Stimulated activated CD8-positive, alpha-beta memory T cell treated with anti-CD3 and anti-CD28 coated beads, Interleukin-15, amount 100 ng/mL, for 24 hours (primary cell): ENCODE measurements at places on chromosomes 5 and 9.

DNA sequence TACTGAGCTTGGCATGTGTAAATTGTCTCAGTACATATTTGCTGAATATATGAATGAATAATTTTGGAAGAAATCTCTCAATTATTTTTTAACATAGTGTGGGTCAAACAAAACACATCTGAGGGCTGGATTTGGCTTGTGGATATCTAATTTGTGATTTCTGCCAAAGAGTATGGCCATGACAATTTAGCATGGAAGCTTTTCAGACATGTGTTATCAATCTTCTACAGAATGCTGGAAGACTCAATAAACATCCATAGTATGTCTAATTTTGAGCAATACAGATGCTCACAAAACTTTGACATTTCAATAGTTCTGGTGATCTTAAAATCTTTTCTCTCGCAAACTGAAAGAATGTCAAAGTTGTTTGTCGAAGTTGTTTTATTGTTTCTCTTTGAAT lies 214.1 kb upstream of the ANKH start:
- DNase-seq, result no peak

- DNase-seq, result no peak
Observed at GRCh38 chr9:120733190-120733589, 18.9 kb upstream of the MEGF9 start.

- DNase-seq, result no peak
Observed at GRCh38 chr5:113266227-113266912, 168.4 kb downstream of the TSSK1B start.

GRCh38 chr5:159240301-159240870 lies 22.7 kb upstream of the UBLCP1 start:
- no peak for DNase-seq

GRCh38 chr5:142886211-142886610 lies 116.0 kb downstream of the ARHGAP26 start:
- no peak for DNase-seq

DNA sequence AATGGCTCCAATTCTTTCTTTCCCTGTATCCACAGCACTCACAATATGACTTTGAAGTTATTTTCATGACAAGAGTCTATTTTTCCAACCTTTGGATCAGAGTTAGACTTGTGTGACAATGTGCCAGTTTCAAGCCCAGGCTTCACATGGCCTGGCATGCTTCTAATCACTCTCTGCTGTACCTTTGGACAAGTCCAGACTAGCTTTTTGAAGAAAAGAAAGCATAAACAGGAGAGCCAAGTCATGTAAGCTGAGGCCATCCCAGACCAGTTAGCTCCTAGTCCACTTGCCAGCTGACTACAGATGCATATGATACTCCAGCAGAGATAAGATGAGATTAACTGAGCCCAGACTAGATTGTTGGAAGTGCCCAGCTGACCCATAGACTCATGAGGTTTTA lies 513.6 kb upstream of the C9orf72 start:
- DNase-seq, result no peak

GRCh38 chr9:130181678-130182380 lies 9.6 kb downstream of the NCS1 start:
- no peak for DNase-seq

DNA sequence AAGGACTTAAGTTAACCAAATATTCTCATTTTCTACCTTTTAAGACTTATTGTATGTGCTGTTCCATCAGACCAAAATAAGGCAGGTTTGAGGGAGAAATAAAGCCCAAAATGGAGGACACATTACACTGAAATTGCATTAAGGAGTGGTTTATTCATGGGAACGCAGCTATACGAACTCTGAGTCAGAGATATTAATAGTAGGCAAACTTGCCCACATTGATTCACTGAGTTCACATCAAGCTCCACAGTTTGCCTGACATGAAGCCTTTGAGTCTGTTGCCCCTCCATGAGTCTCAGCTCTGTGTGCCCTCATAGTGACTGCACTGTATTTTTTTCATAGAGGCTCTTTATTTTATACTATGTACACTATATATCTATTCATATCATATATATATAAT lies 135.0 kb upstream of the SNX2 start:
- no peak for DNase-seq

DNA sequence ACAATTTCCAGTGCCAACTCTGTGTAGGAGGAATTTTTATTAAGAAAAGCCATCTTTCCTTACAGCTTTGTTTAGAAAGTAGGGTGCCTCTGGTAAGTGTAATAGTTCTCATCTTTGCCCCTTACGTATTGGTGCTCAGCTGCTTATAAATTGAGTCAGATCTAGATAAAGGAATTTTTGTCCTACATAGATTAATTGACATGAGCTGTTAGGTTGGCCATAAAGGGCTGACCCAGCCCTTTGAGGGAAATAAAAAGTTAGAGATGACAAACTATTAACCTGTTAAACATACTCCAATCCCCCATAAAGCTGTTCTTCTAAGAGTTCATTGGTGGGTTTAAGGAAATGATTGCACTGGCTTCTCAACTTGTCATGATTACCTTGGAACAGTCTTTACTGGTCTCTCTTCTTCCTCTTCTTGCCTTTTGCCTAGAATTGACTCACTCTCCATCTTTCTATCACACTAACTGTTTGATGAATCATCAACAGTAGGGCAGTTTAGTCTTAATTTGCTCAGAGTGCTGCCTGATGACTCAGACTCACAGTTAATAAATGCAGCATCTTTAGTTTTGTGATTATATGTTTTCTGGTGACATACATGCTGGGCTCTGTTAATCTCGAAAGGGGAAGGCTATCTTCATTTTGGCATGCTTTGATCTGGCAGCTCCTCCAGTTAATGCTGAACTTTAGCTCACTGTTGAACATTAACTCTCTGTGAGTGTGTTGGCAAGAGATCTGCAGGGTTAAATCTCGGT lies 51.7 kb downstream of the ARHGAP26 start:
- DNase-seq, result no peak

DNA sequence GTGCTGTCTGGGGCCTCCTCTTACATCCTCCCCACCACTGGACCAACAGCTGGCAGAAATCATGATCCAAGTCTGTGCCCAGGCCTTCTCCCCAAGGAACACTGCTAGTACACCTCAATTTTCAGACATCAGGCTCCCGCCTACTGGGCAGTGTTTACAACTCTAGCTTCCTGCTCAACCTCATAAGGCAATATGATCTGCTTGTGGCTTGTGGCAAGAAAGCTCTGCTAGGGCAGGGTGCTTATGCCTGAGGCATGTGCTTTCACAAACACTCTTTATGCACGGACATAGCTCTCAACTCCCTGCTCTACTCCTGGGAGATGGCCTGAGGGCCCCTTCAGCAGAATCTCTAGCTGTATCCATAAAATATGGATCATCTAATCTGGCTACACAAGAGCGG lies 32.5 kb downstream of the SH3TC2 start:
- DNase-seq, result no peak
